Thoracic aorta endothelial cell (primary cell): ENCODE measurements at places on chromosomes 5 and 9. TPM values are rescaled to one million over a fixed set of nuclear protein-coding genes. Genes with fewer than 3 reads are reported as not detected.

The FBP2 gene
- not detected in 2 replicates for total RNA-seq

The ZNF454 gene
- total RNA-seq: 0.50 and 1.3 TPM in 2 replicates

The GNA14 gene
- 3.9 and 5.2 TPM in 2 replicates for total RNA-seq

The CCL21 gene
- total RNA-seq: not detected in 2 replicates

The DMRTA1 gene
- 0.27 and 1.7 TPM in 2 replicates for total RNA-seq

The ENTPD8 gene
- not detected in 2 replicates for total RNA-seq

The PTGS1 gene
- 0.43 and 39.4 TPM in 2 replicates for total RNA-seq

The ZNF462 gene
- total RNA-seq: 10.9 and 14.1 TPM in 2 replicates

The IL9 gene
- total RNA-seq: not detected in 2 replicates

The TTC23L gene
- total RNA-seq: 0.07 TPM in 1 of 2 replicates, not detected in the other

The NMUR2 gene
- total RNA-seq: not detected in 2 replicates

The DPP7 gene
- 55.6 and 69.3 TPM in 2 replicates for total RNA-seq

The TAF11L6 gene
- total RNA-seq: not detected in 2 replicates

The LHX3 gene
- not detected in 2 replicates for total RNA-seq

The RICTOR gene
- 79.1 and 118 TPM in 2 replicates for total RNA-seq

The GLRA1 gene
- not detected in 2 replicates for total RNA-seq

The GARIN3 gene
- total RNA-seq: not detected in 2 replicates

The IFNB1 gene
- total RNA-seq: not detected in 2 replicates

The MEIKIN gene
- not detected in 2 replicates for total RNA-seq

The PCDHGA6 gene
- 2.1 and 2.9 TPM in 2 replicates for total RNA-seq
